ENCODE measurements at places on chromosomes 1 and 21. TPM values are rescaled to one million over a fixed set of nuclear protein-coding genes. Genes with fewer than 3 reads are reported as not detected.

Gene TNNI3K
- 2.8 TPM for total RNA-seq

DNA sequence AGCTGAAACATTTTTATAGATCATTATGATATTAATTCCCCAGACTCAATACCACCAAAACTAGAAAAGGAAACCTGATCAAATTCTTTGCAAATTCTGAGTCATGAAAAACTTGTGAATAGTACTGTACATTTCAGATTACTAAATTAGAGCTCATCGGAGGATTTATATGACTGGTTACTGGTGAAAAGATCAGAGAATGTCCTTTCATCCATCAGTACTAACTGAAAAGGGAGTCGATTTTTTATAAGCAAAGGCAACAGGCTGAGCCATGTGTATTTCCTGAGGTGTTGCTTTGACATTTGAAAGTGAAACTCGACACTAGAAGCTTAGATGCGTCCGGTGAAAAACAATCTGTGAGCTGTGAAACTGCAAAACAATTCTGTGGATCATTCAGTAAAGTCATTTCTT lies 155.7 kb downstream of the TNFSF18 start:
- DNase-seq, result no peak

DNA sequence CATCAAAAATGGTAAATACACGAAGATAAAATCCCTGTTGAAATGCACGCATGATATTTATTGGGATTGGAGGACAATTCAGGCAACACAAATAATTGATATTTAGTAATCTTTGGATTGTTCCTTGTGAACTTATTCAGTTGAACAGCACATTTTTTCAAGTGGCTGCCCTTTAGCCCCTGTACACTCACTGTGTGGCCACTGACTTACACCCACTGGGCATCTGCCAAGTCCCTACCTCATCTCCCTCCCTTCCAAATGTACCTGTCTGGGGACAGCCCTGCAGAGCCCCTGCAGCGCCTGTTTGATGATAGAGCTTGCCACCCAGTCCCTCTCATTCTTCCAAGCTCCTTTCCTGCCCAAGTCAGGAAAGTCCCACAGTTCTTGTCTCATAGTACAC lies 154.3 kb downstream of the GLUL start:
- DNase-seq, result no peak

DNA sequence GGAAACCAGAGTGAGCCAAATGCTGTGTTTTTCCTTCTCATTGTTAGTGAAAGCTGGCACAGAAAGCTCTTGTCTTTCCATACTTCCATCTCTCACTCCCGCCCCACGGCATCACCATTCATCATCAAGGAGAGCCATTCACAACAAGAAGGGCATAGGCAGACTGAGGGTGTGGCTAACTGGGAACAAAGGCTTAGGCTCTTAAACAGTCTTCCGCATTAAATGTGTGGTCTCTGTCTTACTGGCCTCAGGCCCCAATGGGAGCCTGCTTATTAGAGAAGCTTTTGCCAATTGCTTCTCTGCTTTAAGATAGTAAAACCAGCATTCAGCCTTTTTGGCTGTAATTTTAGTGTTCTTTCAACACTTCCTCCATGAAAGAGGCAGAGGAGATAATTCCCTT lies 51.4 kb downstream of the TNFSF18 start:
- no peak for DNase-seq

Gene NAV1
- 167 TPM for total RNA-seq

DNA sequence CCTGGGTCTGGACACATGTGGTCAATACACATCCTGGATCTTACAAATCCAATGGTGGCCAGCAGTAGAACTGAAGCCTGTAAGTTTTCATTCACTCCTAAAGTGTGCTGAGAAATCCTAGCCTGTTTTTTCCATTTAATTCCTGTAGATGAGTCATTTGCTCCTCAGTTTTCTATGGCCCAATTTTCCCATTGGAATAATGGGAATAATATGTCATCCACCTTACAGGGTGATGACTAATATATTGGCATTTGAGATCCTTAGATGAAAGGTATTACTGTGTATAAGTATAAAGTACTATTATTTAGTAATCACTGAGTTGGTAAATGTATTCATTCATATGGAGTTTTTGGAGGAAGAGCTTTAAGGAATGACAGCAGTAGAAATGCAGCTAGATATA lies 89.7 kb upstream of the ADAR start:
- no peak for DNase-seq

GRCh38 chr1:151003180-151003579 lies 3.5 kb downstream of the MINDY1 start:
- DNase-seq, result no peak
